ENCODE measurements at places on chromosomes 5 and 9.

DNA sequence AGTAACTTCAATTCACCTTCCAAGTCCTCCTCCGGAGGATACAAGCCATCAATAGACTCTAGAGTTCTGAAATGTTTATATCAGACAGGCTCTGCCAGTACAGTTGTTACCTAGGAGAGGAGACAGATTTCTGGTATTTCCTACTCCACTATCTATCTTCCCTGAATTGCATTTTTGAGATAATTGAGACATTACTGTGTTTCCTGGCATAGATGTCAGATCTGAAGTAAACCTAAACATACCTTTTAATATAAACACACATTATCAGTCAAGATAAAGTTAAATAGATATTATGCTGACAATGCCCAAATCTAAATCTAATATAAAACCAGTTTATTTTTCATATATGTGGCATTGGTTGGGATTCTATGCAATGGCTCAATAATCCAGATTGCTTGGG lies 8.2 kb upstream of the TYRP1 start:
- peak; percentile 52 for DNase-seq

DNA sequence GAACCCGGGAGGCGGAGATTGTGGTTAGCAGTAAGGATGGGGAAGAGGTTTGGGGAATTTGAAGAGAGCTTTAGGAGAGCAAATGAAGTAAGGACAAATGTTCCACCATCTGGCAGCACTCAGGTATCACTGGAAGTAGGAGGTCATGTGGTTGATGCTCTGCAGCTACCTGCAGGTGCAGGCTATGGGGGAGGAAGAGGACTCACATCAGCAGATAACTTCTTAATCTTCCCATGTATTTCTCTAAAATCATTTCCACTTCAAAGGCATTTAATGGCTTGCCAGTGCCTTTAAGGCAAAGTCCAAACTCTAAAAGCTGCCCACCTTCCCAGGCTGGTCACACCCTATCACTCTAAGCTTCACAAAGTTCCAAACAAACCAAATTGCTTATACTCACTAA lies 8.1 kb upstream of the HAVCR1 start:
- no peak for DNase-seq

- no peak for DNase-seq
Measured at GRCh38 chr9:110978516-110978915, 59.8 kb downstream of the LPAR1 start.

- peak; percentile 74 for DNase-seq
Measured at GRCh38 chr9:18362901-18363685, 110.9 kb upstream of the ADAMTSL1 start.

- peak; percentile 80 for DNase-seq
Measured at GRCh38 chr9:5493679-5494511, 16.4 kb upstream of the PDCD1LG2 start.

DNA sequence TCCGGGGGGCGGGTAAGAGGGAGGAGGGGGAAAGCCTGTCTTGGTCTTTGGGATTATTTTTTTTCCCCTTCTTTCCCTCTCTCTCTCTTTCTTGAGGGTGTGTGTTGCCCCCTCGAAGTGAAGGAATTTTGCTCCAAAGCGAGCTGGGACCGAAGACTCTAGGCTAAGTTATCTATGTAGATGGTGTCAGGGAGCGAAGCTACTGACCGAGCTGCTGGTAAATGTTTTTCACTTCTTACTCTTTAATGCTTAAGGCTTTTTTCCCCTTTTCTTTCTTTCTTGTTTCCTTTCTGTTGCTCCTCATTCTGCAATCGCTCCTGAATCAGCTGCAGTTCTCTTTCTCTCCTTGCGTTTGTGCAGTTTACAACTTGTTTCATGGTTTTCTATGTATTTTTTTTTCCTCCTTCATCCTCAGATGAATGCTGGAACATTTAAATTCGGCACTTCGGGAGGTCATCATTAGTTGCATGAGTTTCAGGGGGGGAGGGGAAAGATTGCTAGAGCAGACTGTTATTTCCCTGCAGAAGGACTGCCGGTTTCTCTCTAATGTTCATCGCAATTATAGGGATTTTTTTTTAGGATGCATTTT lies 1312.0 kb upstream of the WWC1 start:
- DNase-seq, result no peak

- no peak for DNase-seq
Measured at GRCh38 chr5:37375091-37375490, 4.0 kb upstream of the WDR70 start.

DNA sequence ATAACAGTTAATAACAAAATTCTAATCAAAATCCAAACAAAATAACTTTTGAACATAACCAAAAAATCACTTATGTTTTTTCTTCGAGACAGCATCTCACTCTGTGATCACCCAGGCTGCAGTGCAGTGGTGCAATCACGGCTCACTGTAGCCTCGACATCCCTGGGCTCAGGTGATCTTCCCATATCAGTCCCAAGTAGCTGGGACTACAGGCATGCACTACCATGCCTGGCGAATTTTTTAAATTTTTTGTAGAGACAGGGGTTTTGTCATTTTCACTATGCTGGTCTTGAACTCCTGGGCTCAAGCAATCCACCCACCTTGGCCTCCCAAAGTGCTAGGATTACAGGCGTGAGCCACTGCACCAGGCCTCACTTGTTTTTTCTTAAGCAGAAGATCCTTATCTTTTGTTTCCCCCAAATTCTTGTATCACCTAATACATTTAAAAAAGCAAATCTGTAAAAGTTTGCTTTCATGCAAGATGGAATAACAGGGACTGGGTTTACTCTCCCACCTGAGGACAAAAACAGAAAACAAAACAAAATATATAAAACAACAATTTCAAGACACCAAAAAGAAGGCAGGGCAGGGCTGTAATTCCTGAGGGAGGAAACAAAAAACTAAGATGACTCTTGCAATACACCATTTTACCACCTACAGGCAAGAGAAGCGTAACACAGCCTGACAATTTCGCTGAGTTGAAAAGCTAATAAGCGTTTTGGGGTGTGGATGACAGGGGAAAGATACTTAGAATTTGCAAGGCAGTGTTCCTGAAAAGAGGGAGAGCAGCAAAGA lies 71.4 kb downstream of the RAPGEF6 start:
- no peak for DNase-seq

DNA sequence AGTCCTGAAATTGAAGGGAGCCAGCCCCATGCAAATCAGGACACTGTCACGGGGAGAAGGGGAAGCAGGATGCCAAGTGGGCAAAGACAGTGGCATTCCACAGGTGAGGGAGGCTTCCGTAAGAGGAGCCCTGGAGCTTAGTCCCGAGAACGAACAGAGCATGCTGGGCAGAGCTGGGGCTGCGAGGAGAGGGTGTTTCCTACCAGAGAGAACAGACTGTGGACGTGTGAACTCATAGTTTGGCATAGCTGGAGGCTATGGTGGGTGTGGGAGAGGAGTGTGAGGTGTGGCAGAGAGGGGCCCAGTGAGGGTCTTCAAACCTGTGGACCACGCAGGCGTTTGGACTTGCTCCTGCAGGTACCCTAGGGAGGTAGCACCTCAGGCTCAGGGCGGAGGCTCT lies 102.8 kb upstream of the SMIM23 start:
- DNase-seq, result no peak

All from dermis blood vessel endothelial cell (primary cell).